ENCODE measurements at places on chromosomes 1 and 21. TPM values are rescaled to one million over a fixed set of nuclear protein-coding genes. Genes with fewer than 3 reads are reported as not detected.
A peak's percentile ranks its signal among the peaks of the same experiment; 100 is the strongest.

Gene SLC44A3
- 4.7 TPM for total RNA-seq

DNA sequence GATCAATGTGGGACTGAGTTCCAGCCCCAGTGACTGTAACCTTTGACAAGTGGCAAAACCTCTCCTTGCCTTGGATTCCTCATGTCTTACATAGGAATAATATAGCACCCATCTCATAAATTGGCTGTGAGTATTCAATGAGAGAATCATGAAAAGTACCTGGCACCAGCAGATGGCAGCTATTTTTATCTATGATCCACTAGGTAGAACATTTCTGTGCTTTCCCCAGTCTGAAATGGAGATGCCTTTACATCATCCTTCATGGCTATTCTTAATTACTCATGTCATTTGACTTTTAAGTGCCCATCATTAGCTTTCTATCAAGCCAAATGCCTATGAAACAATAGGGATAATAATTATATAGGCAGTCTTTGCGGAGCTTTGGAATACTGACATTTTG, 130.1 kb downstream of the TGFB2 start:
- DNase-seq, result no peak

Gene ALPL
- total RNA-seq, result 148 TPM

DNA sequence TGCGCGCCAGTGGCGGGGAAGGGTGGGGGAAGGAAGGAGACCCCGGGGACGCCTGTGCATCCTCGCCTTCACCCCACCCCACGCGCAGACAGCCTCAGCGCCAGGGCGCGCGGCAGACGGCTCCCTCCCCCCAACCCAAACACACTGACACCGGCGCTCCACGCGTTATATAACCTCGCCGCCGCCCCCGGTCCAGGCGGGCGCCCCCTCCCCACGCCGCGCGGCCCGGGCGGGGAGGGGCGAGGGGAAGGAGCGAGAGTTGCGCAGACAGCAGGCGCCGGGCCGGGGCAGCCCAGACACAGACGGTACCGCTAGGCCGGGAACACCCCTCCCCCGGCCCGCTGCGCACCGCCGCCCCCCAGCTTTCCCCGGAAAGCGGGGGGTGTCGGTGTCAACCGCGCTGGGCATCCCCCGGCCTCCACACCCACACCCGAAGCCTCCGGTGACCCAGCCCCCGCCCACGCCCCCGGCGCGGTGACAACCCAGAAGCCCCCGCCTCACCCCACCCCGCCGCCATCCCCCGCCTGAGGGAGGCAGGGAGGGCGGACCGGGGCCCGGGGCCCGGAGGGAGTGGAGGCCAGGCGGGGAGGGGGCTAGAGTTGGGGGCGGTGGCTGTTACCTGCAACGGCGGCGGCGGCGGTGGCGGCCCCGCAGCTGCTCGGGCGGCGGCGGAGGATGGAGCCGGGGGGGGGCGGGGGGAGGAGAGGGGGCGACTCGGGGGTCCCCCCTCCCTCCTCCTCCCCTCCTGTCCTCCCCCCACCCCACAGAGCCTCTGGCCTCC, 432 bp downstream of the AKT3 start:
- peak; percentile 48 for DNase-seq

GRCh38 chr1:63835128-63835527, 61.3 kb downstream of the ROR1 start:
- DNase-seq, result no peak

DNA sequence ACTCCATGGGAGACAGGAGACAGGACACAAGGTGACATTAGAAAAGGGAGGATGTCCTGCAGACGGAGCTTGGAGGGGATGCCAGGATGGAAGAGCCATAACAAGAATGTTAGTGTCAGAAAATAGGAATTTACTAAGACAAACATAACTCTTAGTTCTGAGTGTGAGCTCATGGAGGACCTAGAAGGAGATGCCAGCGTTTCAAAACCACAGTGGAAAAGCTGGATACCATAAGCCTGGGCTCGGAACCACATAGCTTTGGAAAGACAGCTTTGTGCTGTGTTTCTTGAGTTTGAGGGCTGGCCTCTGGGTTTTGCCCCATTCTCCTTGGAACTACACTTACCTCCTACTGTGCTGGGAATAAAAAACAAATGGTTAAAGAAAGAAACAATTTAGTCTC, 128.4 kb downstream of the S1PR1 start:
- DNase-seq, result no peak

- no peak for DNase-seq
Measured at GRCh38 chr1:99677416-99677815, 31.5 kb downstream of the PALMD start.

GRCh38 chr1:85607126-85607920, 26.8 kb downstream of the CCN1 start:
- DNase-seq, result peak; percentile 90

GRCh38 chr21:34852448-34852847, 183.7 kb downstream of the CLIC6 start:
- DNase-seq, result no peak

- no peak for DNase-seq
Measured at GRCh38 chr1:155016231-155016831, 13.7 kb downstream of the ZBTB7B start.

- DNase-seq, result no peak
Measured at GRCh38 chr1:227242811-227243682, 75.2 kb downstream of the CDC42BPA start.

DNA sequence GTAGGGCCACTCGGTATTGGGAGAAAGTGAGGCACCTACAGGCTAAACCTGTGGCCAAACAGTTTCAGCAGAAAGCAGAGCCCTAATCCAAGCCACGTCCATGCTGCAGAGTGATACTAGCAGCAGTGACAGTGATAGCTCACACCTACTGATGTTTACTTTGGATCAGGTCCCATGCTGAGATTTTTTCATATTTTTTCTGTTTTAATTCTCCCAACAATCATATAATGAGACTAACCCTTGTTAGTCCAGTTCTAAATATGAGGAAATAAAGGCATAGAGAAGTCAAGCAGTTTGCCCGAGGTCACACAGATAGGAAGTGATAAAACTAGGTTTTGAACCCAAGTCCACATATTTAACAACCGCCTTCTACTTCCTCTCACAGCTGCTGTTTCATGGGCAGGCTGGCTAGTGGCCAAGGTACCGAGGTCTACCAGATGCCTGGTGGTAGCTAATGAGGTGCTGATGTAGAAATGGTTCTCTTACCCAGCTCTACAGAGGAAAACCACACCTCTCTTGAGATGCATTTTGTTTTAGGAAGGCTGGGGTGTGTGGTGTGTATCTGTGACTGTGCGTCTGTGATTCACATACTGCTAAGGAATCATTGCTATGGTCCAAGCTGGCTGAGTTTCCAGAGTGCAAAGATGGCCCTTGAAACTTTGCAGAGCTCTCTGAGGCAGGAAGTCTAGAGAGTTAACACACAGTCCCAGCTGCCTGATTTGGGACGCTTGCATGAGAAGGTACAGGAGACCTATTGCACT, 80.3 kb upstream of the ARTN start:
- no peak for DNase-seq

DNA sequence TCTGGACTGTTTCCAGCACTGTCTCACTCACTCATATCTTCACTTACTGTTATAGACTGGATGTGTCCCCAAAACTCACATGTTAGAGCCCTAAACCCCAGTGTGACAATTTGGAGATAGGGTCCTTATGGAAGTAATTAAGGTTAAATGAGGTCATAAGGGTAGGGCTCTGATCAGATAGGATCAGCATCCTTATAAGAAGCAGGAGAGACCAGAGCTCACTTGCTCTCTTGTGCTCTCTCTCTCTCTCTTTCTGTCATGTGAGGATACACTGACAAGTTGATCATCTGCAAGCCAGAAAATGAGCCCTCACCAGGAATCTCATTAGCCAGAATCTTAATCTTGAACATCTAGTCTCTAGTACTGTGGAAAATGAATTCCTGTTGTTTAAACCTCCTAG, 23.4 kb downstream of the TNR start:
- DNase-seq, result no peak

Gene LDLRAD1
- total RNA-seq, result 0.09 TPM

Gene PTGFRN
- total RNA-seq, result 39.6 TPM

DNA sequence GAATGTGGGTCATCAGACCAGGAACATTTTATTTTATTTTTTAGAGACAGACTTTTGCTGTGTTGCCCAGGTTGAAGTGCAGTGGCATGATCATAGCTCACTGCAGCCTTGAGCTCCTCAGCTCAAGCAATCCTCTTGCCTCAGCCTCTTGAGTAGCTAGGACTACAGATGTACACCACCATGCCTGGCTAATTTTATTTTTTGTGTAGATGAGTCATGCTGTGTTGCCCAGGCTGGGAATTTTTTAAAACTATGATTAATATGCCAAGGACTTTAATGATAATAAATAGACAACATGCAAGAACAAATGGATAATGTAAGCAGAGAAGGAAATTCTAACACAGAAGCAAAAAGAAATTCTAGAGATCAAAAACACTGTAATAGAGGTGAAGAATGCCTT, 142.4 kb downstream of the AK5 start:
- DNase-seq, result no peak

Gene HUNK
- 7.0 TPM for total RNA-seq

GRCh38 chr1:67740543-67740942, 55.5 kb downstream of the GADD45A start:
- DNase-seq, result no peak

Gene SPRR1A
- total RNA-seq, result not detected

DNA sequence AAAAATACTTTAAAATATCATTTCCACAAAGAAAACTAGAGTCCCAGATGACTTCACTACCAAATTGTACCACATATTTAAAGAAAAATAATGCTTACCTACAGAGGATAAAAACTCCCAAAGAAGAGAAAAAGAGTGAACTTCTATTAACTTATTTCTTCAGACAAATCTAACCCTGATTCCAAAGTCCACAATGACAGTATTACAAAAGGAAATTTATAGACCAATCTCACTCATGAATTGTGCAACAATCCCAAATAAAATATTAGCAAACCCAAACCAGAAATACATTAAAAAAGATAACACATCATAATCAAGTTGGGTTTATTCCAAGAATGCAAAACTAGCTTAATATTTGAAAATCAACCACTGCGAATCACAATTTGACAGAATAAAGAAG, 161.4 kb upstream of the GALNT2 start:
- DNase-seq, result no peak
